ENCODE measurements at places on chromosomes 7 and 10.

GRCh38 chr7:128845987-128846386, 15.8 kb downstream of the FLNC start:
- no peak for DNase-seq

DNA sequence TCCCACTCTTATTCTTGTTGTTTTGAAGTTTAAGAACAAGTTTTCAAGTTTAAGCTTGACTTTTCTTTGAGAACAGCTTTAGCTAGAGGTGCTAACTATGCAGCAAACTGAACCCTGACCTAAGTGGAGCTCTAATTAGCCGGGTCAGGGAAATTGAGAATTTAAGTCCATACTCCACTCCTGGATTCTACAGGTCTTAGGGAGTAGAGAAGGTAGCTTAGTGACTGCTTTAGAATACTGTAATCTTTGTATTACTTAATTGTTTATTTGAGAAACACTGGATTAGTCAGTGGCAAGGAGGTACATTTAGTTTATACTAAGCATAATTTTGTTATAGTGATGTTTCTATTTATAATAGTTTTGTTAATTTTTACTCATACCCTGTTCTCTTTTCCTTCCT, 74.6 kb upstream of the STRIP2 start:
- no peak for DNase-seq

- DNase-seq = no peak
These were observed 204.4 kb upstream of the TMEM72 start for GRCh38 chr10:44706745-44707144.

- DNase-seq = no peak
These were observed 50.4 kb downstream of the CFAP46 start for GRCh38 chr10:132892004-132892403.

Measured in NCI-H82 (cell line).